ENCODE measurements at places on chromosomes 6 and 20.

GRCh38 chr20:1331801-1332453, 3.0 kb upstream of the SDCBP2 start:
- no peak for DNase-seq

DNA sequence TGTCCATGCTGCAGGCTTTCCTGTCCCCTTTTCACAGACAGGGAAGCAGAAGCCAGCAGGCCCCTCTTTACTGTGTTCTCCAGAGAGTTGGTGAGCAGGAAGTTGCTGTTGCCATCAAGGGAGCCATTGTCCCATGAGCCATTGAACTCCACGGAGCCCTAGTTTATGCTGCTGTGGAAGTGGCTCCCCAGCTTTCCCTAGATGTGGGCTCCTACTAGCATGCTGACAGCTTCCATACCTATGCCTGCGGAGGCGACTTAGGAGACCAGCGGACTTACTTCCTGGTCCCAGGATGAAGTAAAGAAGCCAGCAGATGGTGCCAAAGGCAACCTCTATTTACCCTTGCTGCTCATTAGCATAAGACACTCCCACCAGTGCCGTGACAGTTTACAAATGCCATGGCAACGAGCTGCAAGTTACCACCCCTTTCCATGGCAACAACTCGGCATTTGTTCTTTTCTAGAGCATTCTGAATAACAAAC, 30.8 kb upstream of the FKBP1A start:
- peak; percentile 26 for DNase-seq

- DNase-seq = no peak
Measured at GRCh38 chr6:108027594-108027993, 46.9 kb downstream of the OSTM1 start.

DNA sequence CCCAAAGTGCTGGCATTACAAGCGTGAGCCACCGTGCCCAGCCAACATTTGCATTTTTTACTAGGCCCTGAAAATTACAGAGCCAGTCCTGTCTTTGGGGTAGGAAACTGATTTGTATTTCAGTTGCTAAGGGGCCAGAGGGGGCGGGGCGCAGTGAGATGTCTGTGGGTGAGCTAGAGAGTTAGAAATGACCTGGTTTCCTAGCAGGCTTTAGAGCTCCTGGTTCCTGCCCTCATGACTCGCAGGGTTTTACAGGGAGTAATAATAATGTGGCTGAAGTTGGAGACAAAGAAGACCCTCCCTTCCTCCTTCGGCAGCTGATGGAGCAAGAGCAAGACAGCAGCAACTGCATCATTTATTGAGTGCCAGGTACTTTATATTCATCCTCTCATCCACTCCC, 131.5 kb downstream of the TFAP2C start:
- no peak for DNase-seq

DNA sequence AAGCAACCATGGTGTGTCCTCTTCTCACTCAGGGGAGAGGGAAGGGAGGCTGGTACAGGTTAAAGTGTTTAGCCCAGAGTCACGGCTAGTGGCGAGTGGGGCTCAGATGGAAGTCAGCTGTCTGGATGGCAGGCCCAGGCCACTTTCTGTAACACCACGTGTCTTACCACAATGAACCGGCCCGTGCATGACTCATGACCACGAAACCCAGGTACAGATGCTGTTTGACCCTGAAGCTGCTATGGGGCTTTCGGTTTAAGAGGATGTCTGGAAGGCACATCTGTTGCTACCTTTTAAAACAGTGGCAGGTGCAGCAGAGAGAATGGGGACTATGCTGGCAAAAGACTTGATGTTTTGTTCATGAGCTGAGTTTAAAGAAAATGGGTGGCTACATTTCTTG, 36.5 kb upstream of the MPC1 start:
- DNase-seq = no peak
